ENCODE measurements at places on chromosomes 2 and 18. TPM values are rescaled to one million over a fixed set of nuclear protein-coding genes. Genes with fewer than 3 reads are reported as not detected.
A peak's percentile ranks its signal among the peaks of the same experiment; 100 is the strongest.

Gene TMEM200C
- total RNA-seq = 0.05 TPM

Gene PSD4
- total RNA-seq = 18.7 TPM

Gene PARD3B
- total RNA-seq = 66.5 TPM

Gene SLC66A2
- 19.5 TPM for total RNA-seq

Gene OSR1
- total RNA-seq = 3.0 TPM

Gene CCDC85A
- not detected for total RNA-seq

DNA sequence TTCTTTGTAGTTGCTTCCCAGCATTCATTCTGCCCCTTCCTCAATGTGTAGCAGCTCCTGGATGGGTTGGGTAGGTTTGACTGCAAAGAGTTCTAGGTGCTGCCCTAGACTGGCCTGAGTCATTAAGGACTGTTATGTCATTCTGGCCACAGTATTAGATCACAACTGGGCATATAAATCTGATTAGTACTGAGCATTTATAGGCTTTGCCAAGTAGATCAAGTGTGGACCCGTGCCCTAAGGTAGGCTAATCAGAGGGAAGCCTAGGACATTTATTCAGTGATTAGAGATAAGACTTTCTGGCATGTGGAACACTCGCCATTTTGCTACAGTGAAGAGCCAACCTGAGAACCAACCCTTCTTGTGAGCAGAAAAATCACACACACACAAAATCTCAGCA lies 2.7 kb downstream of the KATNAL2 start:
- no peak overlapping the region for H3K4me3 ChIP-seq
- no peak overlapping the region for H3K27ac ChIP-seq
- no peaks in the 10 kb centered on the region for H3K27me3 ChIP-seq
- DNase-seq = no peak

GRCh38 chr2:217449444-217449843 lies 553.4 kb downstream of the TNS1 start:
- H3K27me3 ChIP-seq = no peaks in the 10 kb centered on the region
- no peaks in the 10 kb centered on the region for H3K36me3 ChIP-seq
- DNase-seq = no peak
- no peak overlapping the region for H3K4me3 ChIP-seq

- H3K27me3 ChIP-seq = no peaks in the 10 kb centered on the region
- H3K27ac ChIP-seq = no peak overlapping the region
- H3K36me3 ChIP-seq = peaks cover 16% of the 10 kb centered on the region
- H3K4me3 ChIP-seq = no peak overlapping the region
Measured at GRCh38 chr2:54624591-54625071, 98.8 kb upstream of the EML6 start.

- no peaks in the 10 kb centered on the region for H3K4me1 ChIP-seq
- no peaks in the 10 kb centered on the region for H3K27me3 ChIP-seq
- no peak overlapping the region for H3K27ac ChIP-seq
- H3K4me3 ChIP-seq = peak overlapping the region; percentile 15
- DNase-seq = no peak
- no peaks in the 10 kb centered on the region for H3K36me3 ChIP-seq
Measured at GRCh38 chr2:131035112-131035825, 58.0 kb downstream of the FAM168B start.

DNA sequence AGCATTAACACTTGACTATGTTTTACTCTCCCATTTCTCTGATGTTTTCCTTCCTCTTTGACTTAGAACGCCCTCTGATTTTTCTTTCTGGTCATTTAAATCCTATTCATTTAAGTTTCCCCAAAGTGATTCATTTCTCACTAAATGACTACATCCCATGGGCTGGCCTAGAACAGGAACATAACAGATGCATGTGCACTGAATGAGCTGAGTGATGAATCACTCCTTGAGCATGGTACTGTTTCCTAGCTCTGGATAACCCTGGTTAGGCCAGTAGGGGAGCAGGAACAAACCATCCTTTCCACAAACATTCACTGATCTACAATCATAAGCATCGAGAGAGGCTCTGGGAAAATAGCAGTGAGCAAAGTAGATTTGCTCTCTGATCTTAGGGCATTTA lies 221.9 kb upstream of the SETBP1 start:
- H3K27ac ChIP-seq = no peak overlapping the region
- H3K27me3 ChIP-seq = no peaks in the 10 kb centered on the region
- no peak overlapping the region for H3K4me3 ChIP-seq
- DNase-seq = no peak
- H3K4me1 ChIP-seq = no peaks in the 10 kb centered on the region

- DNase-seq = no peak
- no peaks in the 10 kb centered on the region for H3K4me1 ChIP-seq
- no peaks in the 10 kb centered on the region for H3K36me3 ChIP-seq
- H3K27me3 ChIP-seq = no peaks in the 10 kb centered on the region
- H3K4me3 ChIP-seq = no peak overlapping the region
- no peak overlapping the region for H3K27ac ChIP-seq
Measured at GRCh38 chr2:66340521-66340920, 94.4 kb upstream of the MEIS1 start.

- H3K36me3 ChIP-seq = no peaks in the 10 kb centered on the region
- peaks cover 11% of the 10 kb centered on the region for H3K4me1 ChIP-seq
Measured at GRCh38 chr2:94960266-94960665, 65.2 kb upstream of the MAL start.

GRCh38 chr2:210303498-210303897 lies 11.5 kb downstream of the MYL1 start:
- no peak overlapping the region for H3K27ac ChIP-seq
- no peaks in the 10 kb centered on the region for H3K36me3 ChIP-seq
- H3K27me3 ChIP-seq = no peaks in the 10 kb centered on the region
- no peak for DNase-seq
- no peak overlapping the region for H3K4me3 ChIP-seq

DNA sequence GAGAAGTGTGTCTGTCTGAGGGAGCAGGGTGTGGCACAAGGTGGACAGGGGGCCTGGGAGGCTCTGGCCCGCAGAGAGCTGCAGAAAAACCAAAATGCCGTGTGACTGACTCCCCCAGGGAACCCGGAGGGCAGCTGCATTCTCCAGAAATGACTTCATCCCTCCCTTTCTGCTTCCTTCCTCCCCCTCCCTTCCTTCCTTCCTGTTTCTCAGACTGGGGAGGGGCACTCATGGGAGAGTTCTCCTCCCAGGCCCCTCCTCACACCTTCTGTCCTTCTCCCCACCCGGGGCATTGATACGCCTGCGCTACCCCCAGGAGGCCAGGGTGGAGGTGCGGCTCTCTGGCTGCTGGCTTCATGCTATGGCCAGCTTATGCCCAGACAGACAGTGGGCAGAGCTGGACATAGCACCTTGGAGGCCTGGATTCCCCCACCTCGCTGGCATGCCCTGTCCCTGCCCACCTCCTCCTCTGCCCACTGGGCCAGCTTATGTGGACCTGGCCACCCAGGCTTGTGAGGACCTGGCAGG lies 8.2 kb upstream of the GPR17 start:
- H3K27me3 ChIP-seq = no peaks in the 10 kb centered on the region
- DNase-seq = peak; percentile 53
- no peak overlapping the region for H3K4me3 ChIP-seq
- H3K27ac ChIP-seq = peak overlapping the region; percentile 56
- peaks cover 22% of the 10 kb centered on the region for H3K4me1 ChIP-seq

Data from Caco-2 (cell line).